Activated CD8-positive, alpha-beta T cell treated with anti-CD3 and anti-CD28 coated beads, Interleukin-2, amount 10 ng/mL, durations not matched to agents 7 days and 5 days (primary cell): ENCODE measurements at places on chromosomes 12 and 14. TPM values are rescaled to one million over a fixed set of nuclear protein-coding genes. Genes with fewer than 3 reads are reported as not detected.
A peak's percentile ranks its signal among the peaks of the same experiment; 100 is the strongest.

GRCh38 chr12:51955702-51956101 lies 4.2 kb downstream of the ACVR1B start:
- no peaks in the 10 kb centered on the region for H3K36me3 ChIP-seq
- peaks cover 27% of the 10 kb centered on the region for H3K4me1 ChIP-seq
- DNase-seq: no peak

- no peaks in the 10 kb centered on the region for H3K36me3 ChIP-seq
- H3K27me3 ChIP-seq: no peaks in the 10 kb centered on the region
- H3K4me3 ChIP-seq: no peak overlapping the region
- H3K27ac ChIP-seq: no peak overlapping the region
Measured at GRCh38 chr14:78316052-78316451, 145.9 kb downstream of the NRXN3 start.

DNA sequence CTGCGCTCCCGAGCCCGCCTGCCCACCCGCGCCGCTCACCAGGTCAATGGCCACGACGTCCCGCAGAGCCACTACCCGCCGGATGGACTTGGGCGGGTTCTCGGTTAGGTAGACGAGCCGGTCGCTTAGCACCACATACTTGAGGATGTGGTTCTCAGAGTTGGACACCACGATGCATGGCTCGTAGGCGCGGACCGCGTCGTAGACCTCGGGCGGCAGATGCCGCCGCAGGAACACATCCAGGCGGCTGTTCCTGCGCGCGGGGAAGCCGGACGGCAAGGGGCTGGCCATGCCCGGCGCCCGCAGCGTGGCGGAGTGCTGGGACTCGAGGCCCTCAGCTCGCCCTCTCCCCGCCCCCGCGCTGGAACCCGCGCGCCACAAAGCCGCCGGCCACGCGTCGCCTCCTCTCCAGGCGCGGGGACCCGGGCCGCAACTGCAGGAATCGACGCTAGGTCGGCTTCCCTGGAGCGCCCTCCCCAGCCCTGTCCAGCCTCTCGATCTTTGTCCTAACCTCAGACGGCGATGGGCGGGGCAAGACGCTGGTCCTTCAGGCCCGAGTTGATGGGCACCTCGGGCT lies at the start of gene C12orf56:
C12orf56 (minus strand) TSS at position 484 of the 577 bp plus-strand sequence; CDS start at position 291, 193 bp downstream.
- H3K27me3 ChIP-seq: peaks cover 10% of the 10 kb centered on the region
- no peak within 1 kb of the TSS for H3K27ac ChIP-seq
- no peaks in the 10 kb centered on the region for H3K36me3 ChIP-seq
- H3K4me3 ChIP-seq: peak within 1 kb of the TSS; percentile 63
- peak; percentile 38 for DNase-seq

- H3K27me3 ChIP-seq: peaks cover 11% of the 10 kb centered on the region
- H3K4me3 ChIP-seq: no peak overlapping the region
- no peak for DNase-seq
- no peak overlapping the region for H3K27ac ChIP-seq
Measured at GRCh38 chr12:49934505-49934904, 16.0 kb upstream of the AQP2 start.

DNA sequence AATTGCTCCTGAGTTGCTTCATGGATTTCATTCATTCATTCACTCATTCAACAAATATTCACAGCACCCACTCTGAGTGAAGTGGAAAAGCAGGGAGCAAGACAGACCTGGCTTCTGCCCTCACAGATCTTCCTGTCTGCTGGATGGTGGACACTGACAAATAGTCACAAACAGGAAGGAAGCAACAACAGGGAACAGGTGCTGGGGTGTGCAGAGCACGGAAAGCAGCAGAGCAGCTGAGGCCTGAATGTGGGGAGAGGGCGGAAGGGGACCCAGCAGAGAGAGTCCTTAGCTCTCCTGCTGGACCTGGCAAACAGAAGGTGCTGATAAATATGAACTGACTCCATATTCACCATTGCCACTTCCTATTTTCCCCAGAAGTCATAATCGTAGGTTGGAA lies 54.4 kb downstream of the SETD3 start:
- no peak for DNase-seq
- H3K27me3 ChIP-seq: no peaks in the 10 kb centered on the region
- peak overlapping the region; percentile 41 for H3K27ac ChIP-seq
- no peak overlapping the region for H3K4me3 ChIP-seq
- peaks cover 57% of the 10 kb centered on the region for H3K36me3 ChIP-seq
- H3K4me1 ChIP-seq: peaks cover 5% of the 10 kb centered on the region

DNA sequence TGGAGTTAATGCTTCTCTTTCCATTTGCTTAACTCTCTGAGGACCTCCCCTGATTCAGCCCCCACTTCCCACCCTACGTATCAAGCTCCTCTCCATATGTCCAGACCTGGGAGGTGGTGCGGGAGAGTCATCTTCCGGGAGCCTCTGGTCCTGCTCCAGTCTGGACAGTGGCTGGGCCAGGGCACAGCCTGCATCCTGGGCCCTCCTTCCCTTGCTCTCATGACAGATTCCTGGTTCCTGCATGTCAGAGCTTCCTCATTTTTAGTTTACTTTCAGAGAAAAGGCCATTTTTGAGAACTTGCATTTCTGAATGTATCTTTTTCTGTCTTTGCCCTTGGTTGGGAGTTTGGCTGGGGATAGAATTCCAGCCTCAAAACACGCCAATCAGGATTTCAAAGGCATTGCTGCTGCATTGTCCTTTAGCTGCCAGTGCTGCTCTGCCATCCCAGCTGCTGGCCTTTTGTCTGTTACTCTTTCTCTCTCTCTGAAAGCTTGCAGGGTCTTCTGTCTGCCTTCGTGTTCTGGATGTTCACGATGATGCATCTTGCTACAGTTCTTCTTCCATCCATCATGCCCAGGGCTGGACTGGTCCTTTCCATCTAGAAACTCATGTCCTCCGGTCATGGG lies 54.7 kb downstream of the SLC6A12 start:
- no peaks in the 10 kb centered on the region for H3K4me1 ChIP-seq
- no peaks in the 10 kb centered on the region for H3K36me3 ChIP-seq
- no peaks in the 10 kb centered on the region for H3K27me3 ChIP-seq
- no peak for DNase-seq
- no peak overlapping the region for H3K27ac ChIP-seq

DNA sequence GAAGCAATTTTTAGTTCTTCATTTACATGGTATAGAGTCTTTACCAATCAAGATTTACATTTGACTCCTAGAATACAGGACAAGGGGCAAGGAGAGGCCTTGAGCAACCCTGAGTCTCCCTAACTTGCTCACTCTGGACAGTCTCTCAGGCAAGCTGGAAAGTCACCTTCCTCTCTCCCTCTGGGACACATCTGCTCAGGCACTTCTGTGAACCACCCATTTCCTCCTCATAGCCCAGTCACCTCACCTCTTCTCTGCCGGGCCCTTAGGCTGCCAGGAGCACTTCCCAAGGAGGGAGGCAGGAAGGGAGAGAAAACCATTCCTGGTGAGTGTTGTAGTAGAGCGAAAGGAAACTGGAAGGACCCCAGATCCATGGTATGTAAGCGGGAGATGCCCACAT lies 202.8 kb downstream of the TTC7B start:
- DNase-seq: no peak
- H3K4me1 ChIP-seq: no peaks in the 10 kb centered on the region
- H3K4me3 ChIP-seq: no peak overlapping the region

GRCh38 chr12:17592472-17592871 lies 497.5 kb downstream of the RERGL start:
- no peaks in the 10 kb centered on the region for H3K4me1 ChIP-seq
- no peaks in the 10 kb centered on the region for H3K36me3 ChIP-seq
- H3K4me3 ChIP-seq: no peak overlapping the region
- no peak for DNase-seq
- H3K27ac ChIP-seq: no peak overlapping the region

DNA sequence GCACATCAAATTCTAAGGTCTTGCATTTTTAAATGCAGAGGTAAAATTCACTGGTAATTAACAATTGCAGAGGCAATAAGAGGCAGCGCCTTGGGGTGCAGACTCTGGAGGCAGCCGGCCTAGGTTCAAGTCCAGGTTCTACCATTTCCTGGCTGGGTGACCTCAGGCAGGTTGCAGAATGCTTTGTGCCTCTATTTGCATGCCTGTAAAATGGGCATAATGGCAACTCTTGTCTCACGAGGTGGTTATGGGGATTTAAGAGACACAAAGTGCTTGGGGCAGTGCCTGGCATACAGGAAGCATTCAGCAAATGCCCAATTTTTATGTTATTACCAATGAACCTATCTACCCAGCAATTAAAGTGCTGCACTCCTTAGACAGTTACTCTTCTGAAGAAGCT lies 180.0 kb upstream of the LHX5 start:
- no peak overlapping the region for H3K27ac ChIP-seq
- H3K27me3 ChIP-seq: peaks cover 9% of the 10 kb centered on the region
- no peaks in the 10 kb centered on the region for H3K4me1 ChIP-seq
- DNase-seq: no peak

- H3K4me1 ChIP-seq: peaks cover 60% of the 10 kb centered on the region
- no peak overlapping the region for H3K27ac ChIP-seq
- no peak for DNase-seq
- H3K36me3 ChIP-seq: no peaks in the 10 kb centered on the region
- H3K27me3 ChIP-seq: peaks cover 12% of the 10 kb centered on the region
Measured at GRCh38 chr12:52037248-52037861, 13.9 kb upstream of the NR4A1 start.

GRCh38 chr14:61565181-61565580 lies 130.1 kb upstream of the HIF1A start:
- peaks cover 58% of the 10 kb centered on the region for H3K4me1 ChIP-seq
- no peak overlapping the region for H3K27ac ChIP-seq
- peaks cover 14% of the 10 kb centered on the region for H3K36me3 ChIP-seq
- DNase-seq: no peak
- H3K27me3 ChIP-seq: no peaks in the 10 kb centered on the region

PDZRN4 gene
- total RNA-seq: not detected

ASCL1 gene
- total RNA-seq: not detected

MANSC4 gene
- total RNA-seq: not detected

DBX2 gene
- total RNA-seq: not detected

CAPZA3 gene
- not detected for total RNA-seq
